Left renal cortex interstitium (tissue), 4 donors: ENCODE measurements at places on chromosomes 7 and 10. TPM values are rescaled to one million over a fixed set of nuclear protein-coding genes. Genes with fewer than 3 reads are reported as not detected.

DNA sequence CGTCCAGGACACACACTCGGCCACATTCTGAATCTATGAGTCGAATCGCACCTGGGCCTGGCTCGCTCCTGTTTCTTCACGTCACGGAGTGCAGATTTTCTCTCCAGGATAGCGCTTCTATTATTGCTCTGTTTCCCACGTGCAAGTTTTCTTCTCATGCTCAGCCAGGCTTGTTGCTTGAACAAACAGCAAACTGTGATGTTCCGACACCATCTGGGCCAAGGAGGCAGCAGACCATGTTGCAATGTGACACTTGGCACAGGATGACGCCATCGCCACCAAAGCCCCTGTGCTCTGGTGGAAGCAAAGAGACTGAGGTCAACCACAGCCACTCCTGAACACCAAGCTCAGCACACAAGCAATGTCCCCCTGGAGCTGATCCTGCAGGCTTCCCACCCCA, 507.1 kb upstream of the ADARB2 start:
- no peak for DNase-seq

GRCh38 chr10:85993140-85993539, 373.5 kb downstream of the GRID1 start:
- no peak for DNase-seq

DNA sequence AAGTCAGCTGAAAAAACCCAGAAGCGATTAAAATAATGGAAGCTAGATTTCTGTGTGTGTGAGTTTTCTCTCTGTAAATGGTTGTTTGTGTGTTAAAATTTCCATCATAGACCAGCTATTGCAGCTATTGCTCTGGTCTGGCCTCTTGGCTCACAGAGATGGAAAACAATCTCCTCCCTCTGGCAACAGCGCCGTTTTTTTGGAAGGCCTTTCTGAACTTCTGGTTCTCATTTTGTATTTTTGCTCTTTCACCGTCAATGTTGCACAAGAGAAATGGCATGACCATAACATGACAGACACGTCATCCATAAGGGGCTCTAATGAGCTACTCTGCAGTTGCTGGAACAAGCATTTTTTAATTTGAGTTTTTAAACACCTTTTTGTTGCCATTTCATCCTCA, 91.0 kb downstream of the CUBN start:
- DNase-seq, result no peak

The HOXA1 gene
- polyA plus RNA-seq, result 2.7 TPM

The NOM1 gene
- polyA plus RNA-seq, result 34.4 TPM

- DNase-seq, result no peak
These were observed 32.4 kb downstream of the SEMA3D start for GRCh38 chr7:85154282-85154937.

- no peak for DNase-seq
These were observed 14.5 kb downstream of the SSC4D start for GRCh38 chr7:76394957-76395356.

DNA sequence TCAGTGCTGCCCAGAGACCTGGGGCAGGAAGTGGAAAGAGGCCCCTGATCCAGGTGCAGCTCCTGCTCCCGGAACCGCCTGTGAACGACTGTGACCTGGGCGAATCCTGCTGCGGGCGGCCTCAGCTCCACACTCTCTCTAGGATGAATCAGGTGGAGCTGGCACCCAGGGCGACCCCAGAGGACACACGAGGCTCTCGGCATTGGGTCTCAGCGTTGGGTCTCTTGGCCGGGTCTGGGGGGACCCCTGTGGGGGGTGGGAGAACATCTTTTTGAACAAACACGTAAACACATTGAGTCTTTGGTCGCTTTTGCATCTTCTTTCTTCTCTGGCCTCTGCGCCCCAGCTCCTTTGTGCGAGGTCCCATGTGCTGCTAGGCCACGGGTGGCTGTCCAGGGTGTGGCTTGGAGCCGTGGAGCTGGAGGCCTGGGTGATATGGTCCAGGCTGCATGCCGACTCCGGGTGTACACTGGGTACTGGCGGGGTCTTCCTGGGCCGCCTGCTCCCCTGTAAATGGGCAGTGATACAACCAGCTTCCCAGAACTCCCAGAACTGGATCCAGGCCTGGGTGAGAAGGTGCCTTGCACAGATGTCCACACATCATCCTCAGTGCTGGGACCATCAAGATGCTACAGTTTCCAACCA, 435.8 kb downstream of the DNAJB6 start:
- DNase-seq, result no peak
